ENCODE measurements at places on chromosomes 2 and 18.

DNA sequence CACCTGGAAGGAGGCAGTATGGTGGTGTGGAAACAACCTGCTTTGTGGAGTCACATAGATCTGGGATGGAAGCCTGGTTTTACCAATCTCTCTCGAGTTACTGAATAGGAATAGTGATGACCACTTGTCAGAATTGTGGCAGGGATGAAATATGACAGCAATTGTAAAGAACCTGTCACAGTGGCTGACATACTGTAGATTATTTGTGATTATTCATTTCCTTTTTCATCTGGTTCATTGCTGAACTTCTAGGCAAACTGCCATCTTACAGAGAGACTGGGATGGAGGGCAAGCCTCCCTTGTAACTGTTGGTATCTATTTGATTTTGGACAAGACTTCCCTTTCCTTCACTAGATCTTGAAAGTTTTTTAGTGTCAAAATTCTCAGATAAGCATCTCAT, 42.0 kb downstream of the FMNL2 start:
- no peak for DNase-seq

DNA sequence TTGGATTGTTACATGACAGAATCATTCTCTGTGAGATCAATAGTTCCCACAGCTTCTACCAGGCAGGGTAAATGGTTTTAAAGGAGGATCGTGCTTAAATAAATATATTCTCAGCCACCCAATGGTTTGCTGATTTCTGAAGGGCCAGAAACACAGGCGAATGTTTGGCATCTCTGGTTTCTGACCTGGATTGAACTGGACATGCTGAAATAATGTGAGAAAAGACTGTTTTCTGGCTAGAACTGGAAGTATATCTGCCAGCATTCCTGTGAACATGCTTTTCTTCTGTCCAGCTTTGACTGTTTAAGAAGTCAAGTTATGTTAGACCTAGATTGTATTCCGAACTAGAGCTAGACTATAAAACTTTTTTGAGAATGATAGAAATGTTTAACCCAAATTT, 77.1 kb upstream of the COL3A1 start:
- no peak for DNase-seq

DNA sequence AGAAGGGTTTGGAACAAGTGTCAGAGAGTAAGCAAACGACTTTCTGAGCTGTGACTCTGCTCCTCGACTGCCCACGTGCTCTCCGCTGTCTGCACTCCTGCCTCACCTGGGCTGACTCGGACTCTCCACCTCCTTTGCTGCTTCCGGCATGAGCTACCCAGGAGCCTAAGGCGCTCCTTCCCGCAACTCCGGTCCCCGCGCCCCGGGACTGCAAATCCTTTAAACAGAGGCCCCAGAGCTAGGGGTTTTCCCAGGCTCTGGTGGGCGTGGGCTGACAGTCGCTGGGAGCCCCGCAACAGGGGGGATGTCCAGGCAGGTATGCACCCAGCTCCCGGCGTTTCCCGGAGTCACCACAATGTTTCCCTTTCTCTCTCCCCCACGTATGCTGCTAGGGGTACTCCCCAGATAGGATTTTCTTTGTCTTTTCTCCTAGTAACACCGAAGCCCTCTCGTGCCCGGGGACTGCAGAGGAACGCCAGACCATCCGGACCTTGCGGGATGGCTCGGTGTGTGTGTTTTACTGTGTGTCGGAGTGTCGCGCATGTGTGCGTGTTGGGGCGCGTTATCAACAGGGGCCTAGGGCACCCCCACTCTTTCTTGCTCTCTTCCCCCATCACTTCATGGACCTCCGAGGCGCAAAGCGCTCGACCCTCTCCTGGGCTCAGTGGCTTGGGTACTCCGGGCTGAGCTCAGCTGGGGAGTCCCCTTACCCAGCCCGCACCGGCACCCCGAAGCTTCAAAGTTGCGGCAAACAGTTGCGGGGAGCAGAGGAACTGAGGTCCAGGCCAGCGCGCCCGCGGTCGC, 691 bp upstream of the THSD7B start:
- no peak for DNase-seq

DNA sequence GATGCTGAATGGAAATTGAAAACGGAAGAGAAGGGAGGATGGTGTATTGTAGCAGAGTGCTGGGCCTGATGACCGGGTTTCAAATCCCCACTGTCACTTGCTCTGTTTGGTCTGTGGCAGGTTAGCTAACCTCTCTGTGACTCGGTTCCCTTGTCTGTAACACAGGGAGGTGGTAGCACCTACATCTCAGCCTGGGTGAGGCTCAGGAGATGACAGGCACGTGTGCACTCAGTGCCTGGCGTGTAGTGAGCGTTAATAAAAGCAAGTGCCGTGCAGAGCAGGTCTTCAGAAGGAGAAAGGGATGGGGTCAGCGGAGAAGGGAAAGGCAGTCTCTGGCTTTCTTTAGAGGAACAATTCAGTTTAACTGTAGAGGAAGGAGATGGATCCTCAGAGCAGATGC, 125.5 kb upstream of the SMIM21 start:
- DNase-seq, result no peak

DNA sequence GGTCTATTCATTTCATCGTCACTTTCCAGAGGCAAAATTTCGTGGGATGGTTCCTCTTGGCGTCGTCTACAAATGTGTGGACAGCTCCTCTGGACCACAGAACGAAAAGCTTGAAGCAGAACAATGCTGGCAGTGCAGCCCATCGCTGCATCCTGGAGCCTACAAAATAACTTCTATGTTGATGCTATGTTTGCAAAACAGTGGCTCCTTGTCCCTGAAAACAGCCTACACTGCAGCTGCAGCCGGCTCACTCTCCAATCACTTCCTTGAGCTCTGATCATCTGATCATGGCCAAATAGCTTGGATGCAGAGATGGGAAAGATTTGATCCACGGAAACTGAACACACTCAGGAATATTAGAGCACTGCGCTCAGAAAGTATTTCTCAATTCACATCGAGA, 60.0 kb downstream of the DOCK10 start:
- DNase-seq, result no peak

DNA sequence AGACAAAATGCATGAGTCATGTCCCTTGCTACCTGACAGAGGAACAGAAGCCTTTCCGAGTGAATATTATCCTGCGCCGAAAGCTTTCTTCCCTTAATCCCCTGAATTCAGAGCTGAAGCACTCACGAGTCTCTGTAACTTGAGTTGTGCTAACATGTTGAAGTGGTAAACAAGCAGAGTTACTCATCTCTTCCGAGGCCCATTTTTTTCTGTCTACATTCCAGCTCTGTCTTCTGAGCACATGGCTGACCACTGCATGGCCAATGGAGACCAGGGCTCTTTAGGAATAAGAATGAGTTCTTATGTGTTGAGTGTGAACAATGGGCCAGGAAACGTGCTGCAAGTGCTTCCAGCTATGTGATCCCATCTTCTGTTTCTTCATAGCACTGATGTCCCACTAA, 73.1 kb upstream of the PID1 start:
- DNase-seq, result no peak

DNA sequence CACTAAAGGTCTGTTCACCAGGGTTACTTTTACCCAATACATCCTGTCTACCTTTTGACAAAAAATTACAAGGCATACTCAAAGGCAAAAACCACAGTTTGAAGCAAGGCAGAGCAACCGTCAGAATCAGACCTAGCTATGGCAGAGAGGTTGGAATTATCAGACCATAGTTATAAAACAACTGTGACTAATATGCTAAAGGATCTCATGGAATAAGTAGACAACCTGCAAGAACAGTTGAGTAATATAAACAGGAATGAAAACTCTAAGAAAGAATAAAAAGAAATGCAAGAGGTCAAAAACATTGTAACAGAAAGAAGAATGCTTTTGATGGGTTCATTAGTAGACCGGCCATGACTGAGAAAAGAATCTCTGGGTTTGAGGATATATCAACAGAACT, 318.8 kb upstream of the KCNH7 start:
- DNase-seq, result no peak

GRCh38 chr18:2826581-2826980, 20.2 kb upstream of the EMILIN2 start:
- DNase-seq, result no peak

DNA sequence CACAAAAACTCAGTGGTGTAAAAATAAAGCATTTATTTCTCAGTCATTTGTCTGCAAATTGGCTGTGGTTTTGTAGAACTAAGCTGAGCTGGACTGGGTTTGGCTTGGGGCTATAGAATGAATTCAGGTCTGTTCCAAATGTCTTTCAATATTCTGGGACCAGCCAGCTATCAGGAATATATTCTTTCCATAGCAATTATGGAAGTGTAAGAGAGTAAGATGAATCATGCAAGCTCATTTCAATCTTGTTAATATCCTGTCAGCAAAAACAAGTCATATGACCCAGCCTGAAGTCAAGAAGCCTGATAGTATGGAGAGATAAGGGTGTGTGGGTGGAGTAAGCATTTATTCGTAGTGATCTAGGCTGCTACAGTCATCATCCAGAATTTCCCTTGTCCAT, 481.0 kb upstream of the CDH2 start:
- DNase-seq, result no peak

DNA sequence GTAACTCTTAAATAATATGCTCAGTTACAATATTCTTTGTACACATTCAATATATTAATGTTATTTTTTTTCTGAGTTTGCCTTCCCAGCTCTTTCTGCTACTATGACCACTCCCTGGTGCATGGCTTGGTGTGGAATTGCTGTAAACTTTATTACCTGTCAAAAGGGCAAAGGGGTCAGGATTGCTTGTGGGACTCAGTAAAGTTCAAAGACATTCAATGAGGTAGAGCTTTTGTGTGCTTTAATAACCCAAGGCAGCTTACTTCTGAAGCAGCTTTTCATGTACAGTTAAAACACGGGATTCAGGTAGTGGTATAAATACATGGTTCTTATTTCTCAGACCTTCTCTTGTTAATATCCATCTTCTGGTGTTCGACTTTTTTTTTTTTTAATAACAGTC, 132.8 kb downstream of the MEIS1 start:
- DNase-seq, result no peak

- no peak for DNase-seq
Observed at GRCh38 chr2:201947287-201947686, 86.4 kb upstream of the FZD7 start.

GRCh38 chr2:237603049-237603717, 12.6 kb upstream of the RAB17 start:
- no peak for DNase-seq

- no peak for DNase-seq
Observed at GRCh38 chr2:68726100-68726499, 8.5 kb upstream of the ARHGAP25 start.

GRCh38 chr2:71070294-71071093, 2.0 kb downstream of the NAGK start:
- DNase-seq, result no peak

DNA sequence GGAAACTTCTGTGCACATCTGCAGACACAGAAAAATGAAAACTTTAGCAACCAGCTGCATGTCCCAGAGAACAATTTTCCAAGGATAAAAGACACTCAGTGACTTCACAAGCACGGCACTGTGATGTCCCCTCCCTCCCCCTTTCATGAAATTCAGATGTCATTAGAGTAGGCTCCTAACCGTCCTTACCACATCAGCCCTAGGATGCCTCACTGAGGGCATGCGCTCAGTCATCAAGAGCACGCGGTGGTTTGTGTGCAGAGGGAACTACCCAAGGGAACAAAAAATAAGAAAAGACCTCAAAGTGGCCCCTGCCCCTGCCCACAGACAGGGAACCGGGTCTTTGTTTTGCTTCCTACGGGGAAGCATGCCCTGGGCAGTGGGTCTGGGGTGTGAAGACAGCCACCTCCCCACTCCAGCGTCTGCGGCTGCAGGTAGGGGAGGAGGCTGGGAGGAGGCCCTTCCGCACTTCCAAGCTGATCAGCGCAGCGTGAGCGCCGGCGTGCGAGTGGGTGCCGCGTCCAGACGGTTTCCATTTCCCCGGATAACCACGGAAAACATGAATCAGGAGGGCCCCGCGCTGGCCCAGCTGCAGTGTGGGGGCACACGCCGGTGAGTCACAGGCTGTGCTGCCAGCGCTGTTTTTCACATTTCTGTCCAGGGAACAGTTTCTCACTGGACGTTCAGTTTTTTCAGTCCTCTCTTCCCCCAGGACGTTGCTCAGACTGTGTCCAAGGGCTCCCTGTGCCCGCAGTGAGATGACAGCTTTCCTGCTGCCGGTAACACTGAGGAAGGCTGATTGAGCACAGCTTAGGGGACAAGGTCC, 70.6 kb downstream of the COPS8 start:
- no peak for DNase-seq

- no peak for DNase-seq
Observed at GRCh38 chr2:163191372-163191771, 352.8 kb upstream of the KCNH7 start.

GRCh38 chr2:175107146-175107545, 60.9 kb downstream of the ATF2 start:
- no peak for DNase-seq

DNA sequence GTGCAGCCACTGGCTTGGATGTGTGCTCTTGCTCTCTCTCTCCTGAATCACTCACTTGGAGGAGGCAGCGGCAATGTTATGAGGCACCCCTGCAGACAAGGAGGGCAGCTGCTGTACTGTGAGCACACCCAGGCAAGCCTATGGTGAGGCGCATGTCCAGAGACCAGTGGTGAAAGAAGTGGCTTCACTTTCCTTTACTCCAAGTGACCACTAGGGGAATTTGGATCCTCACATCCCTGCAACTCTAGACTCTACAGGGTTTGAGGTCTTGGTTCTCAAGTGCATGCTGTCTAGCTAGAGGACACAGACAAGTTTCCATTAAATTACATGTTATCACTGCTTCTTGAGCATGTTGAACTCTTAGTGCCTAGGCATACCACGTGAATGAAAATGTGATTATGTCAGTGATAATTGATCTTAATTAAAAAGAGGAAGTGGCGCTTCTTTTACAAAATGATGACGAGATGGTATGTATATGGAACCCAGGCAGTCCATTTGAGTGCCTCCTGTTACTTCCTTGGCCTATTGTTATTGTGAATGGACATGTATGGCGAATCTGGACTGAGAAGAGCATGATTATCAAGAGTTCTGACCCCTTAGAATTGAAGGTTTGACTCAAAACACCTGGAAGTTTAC, 181.0 kb upstream of the CDH2 start:
- no peak for DNase-seq

DNA sequence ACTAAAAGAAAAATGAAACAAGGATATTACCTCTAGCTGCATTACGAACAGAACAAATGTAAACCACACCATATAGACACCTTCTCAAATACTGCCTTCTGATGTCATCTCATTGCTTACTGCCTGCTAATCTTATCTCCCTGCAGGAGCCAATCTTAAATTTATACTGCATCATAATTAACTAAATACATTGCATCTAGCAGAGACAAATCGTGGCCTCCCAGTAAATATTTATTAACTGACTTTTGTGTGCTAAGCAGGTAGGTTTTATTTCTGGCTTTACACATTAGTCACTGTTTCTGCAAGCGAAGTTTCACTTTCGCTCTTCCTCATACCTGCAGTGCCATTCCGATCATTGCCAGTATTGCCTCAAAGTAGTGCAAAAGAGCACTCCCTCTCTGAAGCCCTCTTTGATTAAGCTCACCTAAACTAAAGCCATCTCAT, 67.5 kb downstream of the SPATS2L start:
- no peak for DNase-seq

- DNase-seq, result no peak
Observed at GRCh38 chr2:239226677-239227581, 173.9 kb downstream of the HDAC4 start.

GRCh38 chr2:127388423-127389164, 819 bp upstream of the MAP3K2 start:
- DNase-seq, result no peak
